Fibroblast of skin of left quadriceps (primary cell): ENCODE measurements at places on chromosomes 7 and 10.

GRCh38 chr7:113131367-113131766 lies 13.0 kb upstream of the SMIM30 start:
- no peak for DNase-seq

- DNase-seq, result peak; percentile 10
Observed at GRCh38 chr10:14124941-14125340, 205.8 kb downstream of the FRMD4A start.

GRCh38 chr10:85995791-85996190 lies 370.8 kb downstream of the GRID1 start:
- DNase-seq, result no peak

DNA sequence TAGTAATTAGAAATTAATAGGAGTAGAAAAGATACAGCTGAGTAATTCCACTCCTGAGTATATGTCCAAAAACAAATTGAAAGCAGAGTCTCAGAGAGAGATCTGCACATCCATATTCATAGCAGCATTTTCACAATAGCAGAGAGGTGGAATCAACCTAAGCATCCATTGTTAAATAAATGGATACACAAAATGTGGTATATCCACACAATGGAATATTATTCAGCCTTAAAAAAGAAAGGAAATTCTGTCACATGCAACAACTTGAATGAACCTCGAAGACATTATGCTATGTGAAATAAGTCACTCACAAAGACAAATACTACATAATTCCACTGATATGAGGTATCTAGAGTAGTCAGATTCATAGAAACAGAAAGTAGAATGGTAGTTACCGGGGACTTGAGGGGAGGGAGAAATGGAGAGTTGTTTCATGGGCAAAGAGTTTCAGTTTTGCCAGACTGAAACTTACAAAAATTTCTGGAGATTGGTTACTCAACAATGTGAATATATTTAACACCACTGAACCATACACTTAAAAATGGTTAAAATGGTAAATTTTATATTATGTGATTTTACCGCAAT lies 18.4 kb downstream of the VTI1A start:
- no peak for DNase-seq
